Activated T-helper 1 cell treated with anti-CD3 and anti-CD28 coated beads, Interleukin-2, amount 50 U/mL, for 16 hours (primary cell): ENCODE measurements at places on chromosomes 12 and 14.
A peak's percentile ranks its signal among the peaks of the same experiment; 100 is the strongest.

GRCh38 chr14:95774265-95775160 is 60.6 kb upstream of the TCL1A start:
- peak; percentile 6 for DNase-seq

- no peak for DNase-seq
Observed at GRCh38 chr12:122048151-122048550, 26.5 kb downstream of the BCL7A start.

DNA sequence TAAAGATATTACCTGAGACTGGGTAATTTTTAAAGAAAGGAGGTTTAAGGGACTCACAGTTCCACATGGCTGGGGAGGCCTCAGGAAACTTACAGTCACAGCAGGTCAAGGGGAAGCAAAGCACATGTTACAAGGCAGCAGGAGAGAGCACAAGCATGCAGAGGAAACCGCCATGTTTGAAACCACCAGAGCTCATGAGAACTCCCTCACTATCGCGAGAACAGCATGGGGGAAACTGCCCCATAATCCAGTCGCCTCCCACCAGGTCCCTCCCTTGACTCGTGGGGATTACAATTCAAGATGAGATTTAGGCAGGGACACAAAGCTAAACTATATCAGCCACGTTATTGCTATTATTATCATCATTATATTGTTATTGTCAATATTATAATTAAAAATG is 138.7 kb downstream of the RIMBP2 start:
- no peak for DNase-seq

DNA sequence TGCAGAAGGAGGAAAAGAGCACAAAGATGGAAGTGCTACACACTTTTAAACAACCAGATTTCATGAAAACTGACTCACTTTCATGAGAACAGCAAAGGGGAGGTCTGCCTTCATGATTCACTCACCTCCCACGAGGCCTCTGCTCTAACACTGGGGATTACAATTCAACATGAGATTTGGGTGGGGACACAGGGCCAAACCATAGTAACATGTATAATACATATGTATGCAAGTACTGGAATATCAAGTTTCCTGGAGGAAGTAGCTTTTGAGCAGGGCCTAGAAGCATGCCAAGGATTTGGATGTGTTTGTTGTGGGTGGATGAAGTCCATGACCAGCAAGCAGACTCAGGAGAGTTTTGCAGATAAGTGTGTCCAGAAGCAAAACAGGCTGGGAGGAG is 409.0 kb downstream of the RGS6 start:
- DNase-seq: no peak

- no peak for DNase-seq
Observed at GRCh38 chr12:92462049-92462448, 240.7 kb upstream of the PLEKHG7 start.
